ENCODE measurements at places on chromosomes 13 and 19.

DNA sequence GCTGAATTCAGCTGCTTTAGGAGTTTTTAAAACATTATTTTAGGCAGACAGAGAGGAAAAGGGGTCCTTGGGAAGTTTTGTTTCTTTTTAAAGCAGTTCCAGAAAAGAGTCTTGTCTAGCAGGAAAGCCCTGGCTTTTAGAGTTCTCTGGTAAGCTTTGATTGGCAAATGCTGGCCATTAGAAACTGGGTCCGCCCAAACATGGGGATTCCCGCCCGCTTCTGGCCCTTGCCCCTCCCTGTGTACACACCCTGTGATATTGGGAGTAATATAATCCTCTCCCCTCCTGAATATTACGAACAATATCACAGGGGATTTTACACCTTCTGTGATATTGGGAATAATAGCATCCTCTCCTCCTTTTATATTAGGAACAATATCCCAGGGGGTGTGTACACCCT, 58.9 kb downstream of the ERICH4 start:
- no peak for DNase-seq

DNA sequence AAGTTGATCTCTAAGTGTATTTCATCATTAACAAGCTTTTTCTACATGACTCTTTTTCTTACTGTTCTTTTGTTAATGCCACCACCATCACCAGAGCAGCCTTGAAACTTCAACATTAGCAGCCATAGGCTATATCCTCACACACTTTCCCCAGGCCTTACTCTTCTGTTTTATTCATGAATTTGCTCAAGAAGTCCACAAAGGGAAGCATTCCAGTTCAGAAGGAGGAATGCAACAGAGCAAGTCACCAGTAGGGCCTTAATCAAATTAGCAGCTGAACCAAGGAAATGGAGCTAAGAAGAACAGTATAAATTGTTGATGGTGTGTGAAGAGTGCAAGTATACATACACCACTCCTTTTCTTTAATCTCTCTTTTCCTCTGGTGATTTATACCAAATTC, 223.1 kb downstream of the NBEA start:
- no peak for DNase-seq

DNA sequence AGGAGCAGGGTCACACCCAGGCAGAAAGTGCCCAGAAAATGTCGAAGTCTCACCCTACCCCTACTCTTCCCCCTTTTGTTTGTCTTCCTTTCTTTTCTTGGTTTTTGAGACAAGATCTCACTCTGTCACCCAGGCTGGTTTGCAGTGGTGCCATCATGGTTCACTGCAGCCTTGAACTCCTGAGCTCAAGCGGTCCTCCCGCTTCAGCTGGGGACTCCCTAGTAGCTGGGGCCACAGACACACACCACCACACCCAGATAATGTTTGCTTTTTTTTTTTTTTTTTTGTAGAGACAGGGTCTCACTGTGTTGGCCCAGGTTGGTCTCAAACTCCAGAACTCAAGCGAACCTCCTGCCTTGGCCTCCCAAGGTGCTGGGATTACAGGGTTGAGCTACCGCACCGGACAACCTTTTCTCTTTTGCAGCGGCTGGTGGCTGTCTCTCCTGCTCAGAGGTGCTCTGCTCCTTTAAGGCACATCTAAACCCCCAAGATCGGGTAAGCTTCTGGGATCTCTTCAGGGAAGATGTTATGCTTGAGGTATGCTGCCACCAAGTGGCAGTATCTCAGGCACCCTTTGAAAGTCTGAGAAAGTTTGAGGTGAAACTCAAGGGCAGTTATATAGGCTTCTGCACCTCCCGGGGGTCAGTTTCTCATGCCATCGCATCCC, 22.4 kb upstream of the EBI3 start:
- no peak for DNase-seq

- DNase-seq: no peak
Measured at GRCh38 chr19:47633517-47633916, 24.6 kb downstream of the BICRA start.

DNA sequence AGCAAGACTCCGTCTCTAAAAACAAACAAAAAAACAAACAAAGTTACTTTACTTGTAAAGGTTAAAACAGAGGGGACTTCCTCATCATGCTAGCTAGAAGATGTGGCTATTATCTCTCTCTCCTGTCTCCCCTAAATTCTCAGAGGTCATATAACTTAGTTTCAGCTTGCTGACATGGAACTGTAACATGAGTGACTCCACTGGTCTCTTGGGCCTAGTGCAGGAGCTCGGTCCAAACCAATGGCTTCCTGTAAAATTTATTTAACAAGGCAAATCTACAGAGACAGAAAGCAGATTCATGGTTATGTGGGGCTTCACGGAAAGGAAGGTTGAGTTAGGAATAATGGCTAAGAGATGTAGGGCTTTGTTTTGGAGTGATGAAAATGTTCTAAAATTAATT, 9.5 kb upstream of the KASH5 start:
- no peak for DNase-seq

DNA sequence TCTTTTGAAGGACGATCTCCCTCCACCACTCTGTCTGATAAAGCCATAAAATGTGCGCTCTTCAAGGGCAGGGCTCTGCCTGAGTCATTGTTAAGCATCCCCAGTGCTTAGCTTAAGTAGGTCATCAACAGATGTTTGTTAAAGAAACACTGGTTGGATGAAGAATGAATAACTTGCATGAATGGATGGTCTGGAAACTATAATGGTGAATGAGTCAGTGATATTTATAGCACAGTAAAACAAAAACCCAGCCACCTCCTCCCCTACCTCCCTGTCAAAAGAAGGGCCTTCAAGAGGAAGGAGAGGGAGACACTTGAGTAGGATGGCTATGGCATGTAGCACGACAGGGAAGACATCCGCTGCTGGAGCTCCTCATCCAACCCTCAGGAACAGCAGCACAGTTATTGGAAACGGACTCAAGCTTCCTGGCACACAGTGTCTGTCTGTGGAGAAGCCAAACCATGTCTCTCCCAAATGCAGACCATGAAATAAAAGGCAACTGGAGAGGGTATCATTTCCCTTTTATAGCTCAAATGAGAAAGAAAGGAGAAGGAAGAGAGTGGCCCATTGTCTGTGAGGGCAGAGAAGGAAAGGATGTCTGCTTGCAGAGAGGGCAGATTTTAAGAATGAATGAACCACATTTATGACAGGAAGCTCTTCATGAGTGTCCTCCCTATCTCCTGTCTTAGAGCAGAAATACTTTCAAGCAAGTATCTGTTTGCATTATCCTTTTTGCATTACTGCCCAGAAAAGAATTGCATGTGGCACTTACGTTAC, 183.5 kb upstream of the UBL3 start:
- DNase-seq: peak; percentile 74

Measured in fibroblast of the conjunctiva (primary cell).